ENCODE measurements at places on chromosomes 1 and 21. TPM values are rescaled to one million over a fixed set of nuclear protein-coding genes. Genes with fewer than 3 reads are reported as not detected.

RXFP4 gene
- not detected for total RNA-seq

- DNase-seq = no peak
Observed at GRCh38 chr1:89286549-89287180, 14.0 kb upstream of the GBP5 start.

SERPINC1 gene
- total RNA-seq = 0.22 TPM

NOTCH2NLA gene
- 22.4 TPM for total RNA-seq

DNA sequence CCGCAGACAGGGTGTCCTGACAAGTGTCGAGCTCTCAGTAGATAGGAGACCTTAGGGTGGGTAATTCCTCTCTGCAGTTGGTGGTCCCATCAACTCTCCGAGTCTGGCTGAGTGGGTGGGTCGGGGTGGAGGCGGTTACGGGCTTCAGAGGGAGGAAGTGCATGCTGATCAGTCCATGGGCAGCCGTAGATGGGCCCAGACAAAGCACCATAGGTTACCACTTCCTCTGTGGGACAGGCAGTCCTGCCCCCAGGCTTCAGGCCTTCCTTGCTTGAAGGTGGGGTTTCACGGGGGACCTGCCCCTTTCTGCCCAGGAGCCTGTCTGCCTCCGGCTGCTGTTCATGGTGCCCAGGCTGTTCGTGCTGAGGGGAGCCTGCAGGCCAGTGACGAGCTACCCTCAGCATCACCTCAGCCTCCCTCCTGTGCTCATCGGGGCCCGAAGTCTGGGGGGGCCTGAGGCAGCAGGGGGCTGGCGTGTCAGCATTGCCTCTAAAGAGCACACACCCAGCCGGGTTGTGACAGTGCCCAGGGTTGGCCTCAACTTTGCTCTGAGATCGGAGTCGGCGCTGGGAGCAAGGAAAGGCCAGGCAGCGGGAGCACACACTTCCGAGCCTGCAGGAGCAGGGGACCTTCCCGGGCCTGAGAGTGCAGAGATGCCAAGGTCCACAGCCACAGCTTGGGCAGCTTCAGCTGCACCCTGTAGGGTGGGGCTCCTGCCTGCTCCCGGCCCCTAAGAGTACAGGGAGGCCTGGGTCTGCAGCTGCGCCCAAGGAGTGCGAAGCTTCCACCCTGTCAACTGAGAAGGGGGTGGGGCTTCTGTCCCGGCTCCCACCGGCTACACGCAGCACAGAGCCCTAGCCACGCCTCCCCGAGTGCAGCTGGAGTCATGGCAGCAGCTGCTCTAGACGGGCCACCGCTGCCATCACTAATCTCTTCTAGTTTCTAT, 225.4 kb upstream of the NRIP1 start:
- DNase-seq = peak; percentile 99

RNU1-3 gene
- total RNA-seq = under 0.01 TPM

GRCh38 chr1:179612361-179612760, 20.7 kb downstream of the TDRD5 start:
- DNase-seq = no peak

DNA sequence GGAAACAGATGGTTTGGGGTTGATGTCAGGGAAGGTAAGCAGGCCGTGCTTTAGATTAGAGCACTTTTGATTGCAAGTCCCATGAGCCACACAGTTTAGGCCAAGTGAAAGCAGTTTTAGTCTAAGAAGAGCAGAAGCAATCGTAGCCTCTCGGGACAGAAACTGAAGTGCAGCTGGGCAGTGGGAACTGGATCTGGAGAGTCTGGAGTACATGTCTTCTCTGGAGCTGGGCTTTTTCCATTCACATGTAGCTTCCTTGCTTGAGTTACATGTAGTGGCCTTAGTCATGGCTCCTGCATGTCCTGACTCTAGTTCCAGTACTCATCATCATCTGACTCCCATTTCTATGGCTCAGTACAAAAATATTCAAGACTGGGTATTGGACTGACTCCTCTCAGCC, 16.7 kb downstream of the CAMTA1 start:
- DNase-seq = no peak

GJA5 gene
- total RNA-seq = not detected

DNA sequence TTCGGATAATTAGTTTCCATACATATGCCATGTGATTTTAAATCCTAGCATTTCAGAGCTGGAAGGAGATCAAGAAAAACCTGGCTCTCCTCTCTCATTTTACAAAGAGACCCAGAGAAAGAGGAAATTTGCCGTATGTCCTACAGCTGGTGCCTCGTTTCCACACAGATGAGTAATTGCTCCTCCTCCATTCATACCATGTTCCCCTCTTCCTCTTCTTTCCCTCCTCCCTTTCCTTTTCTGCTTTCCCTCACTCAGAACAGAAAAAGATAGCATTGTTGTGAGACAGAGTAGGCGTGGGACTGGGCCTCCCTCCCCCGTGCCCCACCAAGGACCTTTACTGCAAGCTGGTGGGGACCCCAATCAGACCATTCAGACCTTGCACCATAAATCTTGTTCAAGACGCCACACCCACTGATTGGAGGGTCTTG, 13.7 kb upstream of the SLC44A3 start:
- DNase-seq = peak; percentile 43

DNA sequence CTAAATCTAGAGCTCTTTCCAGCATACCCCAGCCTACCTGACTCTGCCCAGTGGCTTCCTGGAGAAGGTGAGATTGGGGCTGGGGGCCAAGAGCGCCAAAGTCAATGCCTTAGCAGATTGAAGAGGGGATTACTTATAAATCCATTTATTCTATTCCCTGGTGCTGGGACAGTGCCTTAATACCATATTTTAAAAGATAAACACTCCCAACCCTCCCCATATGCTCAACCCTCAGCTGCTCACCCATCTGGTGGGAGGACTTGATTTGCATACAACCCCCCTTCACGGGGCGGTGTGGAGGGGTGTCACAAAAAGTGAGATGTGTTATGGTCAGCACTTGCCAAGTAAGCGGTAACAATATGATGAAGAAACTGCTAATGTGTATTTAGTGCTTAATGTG, 3.2 kb upstream of the DISP3 start:
- DNase-seq = no peak

- no peak for DNase-seq
Observed at GRCh38 chr21:21929226-21929625, 931.0 kb downstream of the NCAM2 start.

GRCh38 chr1:167617153-167618147, 12.6 kb upstream of the RCSD1 start:
- DNase-seq = no peak
